ENCODE measurements at places on chromosomes 4 and X.

- no peaks in the 10 kb centered on the region for H3K4me1 ChIP-seq
- DNase-seq: no peak
- no peaks in the 10 kb centered on the region for H3K27me3 ChIP-seq
- no peak overlapping the region for H3K27ac ChIP-seq
- no peak overlapping the region for H3K4me3 ChIP-seq
Observed at GRCh38 chr4:15870921-15871664, 67.4 kb downstream of the FGFBP1 start.

DNA sequence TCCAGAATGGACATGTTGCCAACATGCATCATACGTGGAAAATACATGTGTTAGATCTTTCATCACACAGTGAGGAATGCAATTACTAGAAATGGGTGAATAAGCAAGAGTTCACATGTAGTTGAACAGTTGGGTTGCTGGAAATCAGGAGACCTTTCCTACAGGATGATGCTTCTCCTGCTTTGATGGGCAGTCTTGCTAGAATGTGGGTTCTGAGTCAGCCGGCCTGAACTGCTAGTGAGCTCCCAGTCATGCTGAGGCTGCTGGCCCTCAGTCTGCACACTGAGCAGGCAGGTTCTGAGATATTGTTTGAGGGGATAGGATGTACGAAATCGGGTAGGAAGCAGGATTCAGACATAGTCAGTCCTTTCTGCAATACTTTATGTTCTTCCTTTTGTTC lies 20.2 kb downstream of the MSL3 start:
- no peak overlapping the region for H3K4me3 ChIP-seq
- no peaks in the 10 kb centered on the region for H3K4me1 ChIP-seq
- no peak for DNase-seq

DNA sequence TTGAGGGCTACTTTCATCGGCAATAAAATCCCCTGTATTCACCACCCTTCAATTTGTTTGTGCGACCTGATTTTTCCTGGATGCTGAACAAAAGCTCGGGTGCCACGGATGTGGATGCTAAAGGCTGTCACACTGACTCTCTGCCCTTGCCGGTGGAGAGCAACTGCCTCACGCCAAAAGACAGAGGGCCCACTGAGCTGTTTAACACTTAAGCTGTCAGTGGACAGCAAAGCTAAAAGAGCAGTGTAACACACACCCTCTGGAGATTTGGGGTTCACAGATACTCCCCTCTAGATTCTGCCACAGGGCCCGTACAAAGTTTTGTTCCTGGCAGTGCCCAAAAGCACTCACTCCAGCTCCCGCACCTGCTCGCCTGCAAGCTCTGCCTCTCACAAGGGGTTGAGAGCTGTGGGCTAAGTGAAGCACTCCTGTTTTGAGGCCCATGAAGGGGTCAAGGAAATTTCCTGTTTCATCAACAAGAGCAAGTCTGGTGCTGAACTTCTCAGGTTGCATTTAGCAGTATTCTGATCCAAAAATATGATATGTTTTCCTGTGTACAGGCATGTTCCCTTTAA lies 1571.9 kb downstream of the ADGRL3 start:
- H3K36me3 ChIP-seq: no peaks in the 10 kb centered on the region
- no peaks in the 10 kb centered on the region for H3K27me3 ChIP-seq
- H3K27ac ChIP-seq: no peak overlapping the region
- H3K4me3 ChIP-seq: no peak overlapping the region
- peak; percentile 21 for DNase-seq
- no peaks in the 10 kb centered on the region for H3K4me1 ChIP-seq

DNA sequence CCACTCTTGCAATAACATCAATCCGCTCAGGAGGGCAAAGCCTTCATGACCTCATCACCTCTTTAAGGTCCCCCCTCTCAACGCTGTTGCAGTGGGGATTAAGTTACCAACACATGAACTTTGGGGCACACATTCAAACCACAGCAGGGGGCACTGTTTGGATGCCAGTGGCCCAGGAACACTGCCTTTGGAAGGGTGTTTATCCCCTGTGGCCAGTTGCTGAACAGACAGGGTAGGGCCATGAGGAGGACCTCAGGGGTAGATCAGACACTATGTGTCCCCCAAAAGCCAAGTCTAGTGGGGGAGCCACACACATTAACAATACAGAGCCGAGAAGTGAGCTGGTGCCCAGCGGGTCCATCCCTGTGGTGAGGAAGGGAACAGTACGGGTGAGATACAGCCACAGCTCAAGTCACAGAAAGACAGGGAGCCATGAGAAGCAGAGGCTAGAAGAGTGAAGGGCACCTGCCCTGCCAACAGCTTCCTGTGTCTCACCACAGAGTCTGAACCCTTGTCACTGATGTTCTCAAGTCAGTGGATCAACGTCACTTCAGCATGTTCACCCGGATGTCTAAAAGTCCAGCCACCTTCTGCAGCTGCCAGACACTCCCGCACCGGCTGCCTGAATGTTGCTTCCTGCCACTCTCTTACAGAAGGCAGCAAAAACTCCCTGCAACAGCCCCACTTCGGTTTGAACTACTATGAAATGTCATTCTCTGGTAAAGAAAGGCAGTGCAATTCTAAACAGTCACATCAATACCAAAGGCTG lies 19.9 kb upstream of the MXD4 start:
- H3K27me3 ChIP-seq: no peaks in the 10 kb centered on the region
- peak overlapping the region; percentile 87 for H3K27ac ChIP-seq
- peak overlapping the region; percentile 54 for H3K4me3 ChIP-seq
- peaks cover 47% of the 10 kb centered on the region for H3K4me1 ChIP-seq

GRCh38 chr4:160375772-160376452 lies 1273.0 kb downstream of the RAPGEF2 start:
- H3K27ac ChIP-seq: no peak overlapping the region
- H3K27me3 ChIP-seq: no peaks in the 10 kb centered on the region
- DNase-seq: no peak
- no peak overlapping the region for H3K4me3 ChIP-seq
- H3K36me3 ChIP-seq: no peaks in the 10 kb centered on the region

All from CD8-positive, alpha-beta memory T cell (primary cell).